ENCODE measurements at places on chromosomes 7 and 10.

DNA sequence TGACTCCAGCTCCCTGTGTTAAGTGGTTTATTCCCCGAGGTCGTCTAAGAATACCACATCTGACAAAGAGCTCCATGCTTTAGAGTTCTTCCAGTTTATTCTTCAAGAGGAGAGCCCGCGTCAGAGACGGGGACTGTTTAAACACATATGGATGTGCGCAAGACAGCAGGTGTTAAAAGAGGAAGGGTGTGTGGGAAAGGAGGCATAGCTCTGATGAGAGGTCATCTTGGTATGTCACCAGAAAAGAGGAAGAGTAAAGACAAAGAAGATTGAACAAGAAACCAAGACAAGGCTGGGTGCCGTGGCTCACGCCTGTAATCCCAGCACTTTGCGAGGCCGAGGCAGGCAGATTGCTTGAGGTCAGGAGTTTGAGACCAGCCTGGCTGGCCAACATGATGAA is 258.7 kb downstream of the CCDC3 start:
- DNase-seq = no peak

GRCh38 chr10:103769176-103769575 is 86.2 kb downstream of the SH3PXD2A start:
- DNase-seq = no peak

DNA sequence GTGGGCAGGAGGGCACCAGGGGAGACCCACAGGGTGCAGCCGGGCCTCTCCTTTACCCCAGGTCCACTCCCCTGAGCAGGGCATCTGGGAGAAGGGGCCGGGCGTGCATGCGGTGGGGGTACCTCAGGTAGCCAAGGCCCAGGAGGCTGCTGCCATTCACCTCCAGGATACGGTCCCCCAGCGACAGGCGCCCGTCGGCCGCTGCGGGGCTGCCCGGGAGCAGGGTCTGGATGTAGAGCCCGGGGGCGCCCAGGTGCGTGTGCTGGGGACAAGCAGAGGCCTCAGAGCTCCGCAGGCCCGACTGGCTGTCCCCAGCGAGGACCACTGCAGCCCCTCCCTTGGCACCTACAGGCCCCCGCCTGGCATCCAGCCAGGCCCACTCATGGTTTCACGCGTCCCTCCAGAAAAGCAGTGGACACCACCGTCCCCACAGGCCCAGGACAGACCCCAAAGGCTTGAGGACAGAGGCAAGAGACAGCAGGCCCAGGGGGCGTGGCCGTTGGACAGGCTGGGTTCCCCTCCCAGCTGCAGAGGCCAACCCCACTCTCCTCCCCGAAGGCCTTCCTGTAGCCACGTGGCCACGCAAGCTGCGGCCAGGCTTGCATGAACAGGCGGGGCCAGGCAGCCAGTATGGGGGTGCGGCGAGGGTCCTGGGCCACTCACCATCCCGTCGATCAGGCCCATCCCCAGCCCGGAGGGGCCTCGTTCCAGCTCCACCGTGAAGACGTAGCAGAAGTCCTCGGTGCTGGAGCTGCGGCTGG is 24.3 kb downstream of the AP5Z1 start:
- DNase-seq = no peak

DNA sequence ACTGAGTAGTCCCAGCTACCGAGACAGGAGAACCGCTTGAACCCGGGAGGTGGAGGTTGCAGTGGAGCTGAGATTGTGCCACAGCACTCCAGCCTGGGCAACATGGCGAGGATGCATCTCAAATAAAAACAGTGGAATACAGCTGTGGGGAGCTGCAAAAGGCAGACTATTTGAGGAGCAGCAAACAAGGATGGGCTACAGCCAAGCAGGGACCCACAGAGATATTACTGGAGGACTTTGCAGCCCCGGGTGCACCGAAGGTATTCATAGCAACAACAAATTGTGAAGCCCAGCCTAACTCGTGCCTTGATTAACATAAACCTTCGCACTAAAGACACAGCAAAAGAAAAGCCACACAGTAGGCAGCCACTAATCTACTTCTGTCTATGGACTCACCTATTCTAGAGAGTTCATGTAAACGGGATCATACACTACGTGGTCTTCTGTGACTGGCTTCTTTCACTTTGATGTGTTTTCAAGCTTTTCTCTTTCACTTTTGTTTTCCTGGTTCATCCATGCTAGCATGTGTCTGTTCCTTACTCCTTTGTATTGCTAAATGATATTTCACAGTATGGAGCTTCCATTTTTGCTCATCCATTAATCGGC is 34.0 kb downstream of the PODXL start:
- DNase-seq = no peak

- no peak for DNase-seq
These were observed 69.1 kb upstream of the PTER start for GRCh38 chr10:16367621-16368292.

GRCh38 chr7:17855202-17855601 is 85.1 kb downstream of the SNX13 start:
- no peak for DNase-seq

GRCh38 chr10:33335801-33336581 is 1.5 kb upstream of the NRP1 start:
- no peak for DNase-seq

DNA sequence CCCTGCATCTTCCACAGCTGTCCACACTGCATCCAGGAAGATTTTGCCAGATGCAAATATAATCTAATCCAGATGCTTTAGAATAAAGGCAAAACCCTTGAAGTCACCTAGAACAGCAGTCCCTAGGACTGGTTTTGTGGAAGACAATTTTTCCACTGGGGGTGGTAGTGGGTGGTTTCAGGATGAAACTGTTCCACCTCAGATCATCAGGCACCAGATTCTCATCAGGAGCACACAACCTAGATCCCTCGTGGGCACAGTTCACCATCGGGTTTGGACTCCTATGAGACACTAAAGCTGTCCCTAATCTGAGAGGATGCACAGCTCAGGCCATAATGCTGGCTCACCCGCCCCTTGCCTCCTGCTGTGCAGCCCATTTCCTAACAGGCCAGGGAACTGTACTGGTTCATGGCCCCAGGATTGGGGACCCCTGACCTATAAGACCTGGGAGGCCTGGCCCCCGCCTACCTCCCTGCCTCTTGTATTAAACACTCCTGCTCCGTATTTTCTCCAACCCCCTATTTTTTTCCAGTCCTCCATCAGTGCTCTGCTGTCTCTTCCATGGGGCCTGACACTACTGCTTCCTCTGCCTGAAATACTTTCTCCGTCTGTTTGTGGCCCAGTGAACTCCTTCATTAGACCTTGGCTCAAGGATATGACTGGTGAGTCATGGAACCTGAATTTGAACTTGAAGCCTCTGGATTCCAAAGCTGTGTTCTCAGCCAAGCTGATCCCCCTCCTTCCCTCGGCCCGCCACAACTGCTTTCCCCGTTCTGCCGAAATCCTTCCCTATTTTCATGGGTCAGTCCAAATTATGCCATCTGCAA is 79.9 kb upstream of the RHEB start:
- no peak for DNase-seq

GRCh38 chr10:58514111-58514770 is 1.6 kb downstream of the BICC1 start:
- no peak for DNase-seq

- DNase-seq = no peak
These were observed 21.7 kb upstream of the BTBD16 start for GRCh38 chr10:122249303-122249850.

DNA sequence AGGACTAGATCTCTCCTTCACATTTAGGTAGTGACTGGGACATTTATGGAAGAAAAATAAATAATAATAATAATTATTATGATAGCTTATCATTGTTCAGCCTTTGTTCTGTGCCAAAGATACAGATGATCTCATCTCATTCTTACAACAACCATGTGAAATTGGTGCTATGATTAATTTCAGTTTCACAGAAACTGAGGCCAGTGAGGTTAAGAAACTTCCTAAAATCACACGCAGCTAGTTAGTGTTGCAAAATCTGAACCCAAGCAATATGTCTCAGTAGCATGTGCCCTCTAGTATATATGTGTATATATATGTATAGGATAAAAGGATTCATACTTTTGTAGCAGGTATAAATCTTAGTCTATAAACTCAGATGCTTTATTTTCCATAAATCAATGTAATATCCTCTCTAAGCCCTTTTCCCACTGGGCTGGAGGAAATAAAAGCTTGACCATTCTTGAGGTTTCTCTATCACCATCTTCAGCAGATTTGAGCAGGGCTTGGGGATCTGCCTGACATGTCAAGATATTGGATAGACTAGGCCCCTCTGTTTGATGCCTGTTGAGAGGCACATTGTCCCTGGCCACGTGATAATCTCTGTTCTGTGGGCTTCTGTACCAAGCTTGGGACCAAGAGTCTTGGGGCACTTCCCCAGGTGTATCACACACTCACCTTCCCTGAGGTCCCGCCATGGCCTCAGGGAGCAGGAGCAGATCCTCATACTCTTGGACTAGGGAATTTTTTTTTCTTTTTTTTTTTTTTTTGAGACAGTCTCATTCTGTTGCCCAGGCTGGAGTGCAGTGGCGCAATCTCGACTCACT is 172.6 kb upstream of the NRP1 start:
- DNase-seq = no peak

GRCh38 chr7:123498601-123499000 is 35.8 kb downstream of the IQUB start:
- no peak for DNase-seq

DNA sequence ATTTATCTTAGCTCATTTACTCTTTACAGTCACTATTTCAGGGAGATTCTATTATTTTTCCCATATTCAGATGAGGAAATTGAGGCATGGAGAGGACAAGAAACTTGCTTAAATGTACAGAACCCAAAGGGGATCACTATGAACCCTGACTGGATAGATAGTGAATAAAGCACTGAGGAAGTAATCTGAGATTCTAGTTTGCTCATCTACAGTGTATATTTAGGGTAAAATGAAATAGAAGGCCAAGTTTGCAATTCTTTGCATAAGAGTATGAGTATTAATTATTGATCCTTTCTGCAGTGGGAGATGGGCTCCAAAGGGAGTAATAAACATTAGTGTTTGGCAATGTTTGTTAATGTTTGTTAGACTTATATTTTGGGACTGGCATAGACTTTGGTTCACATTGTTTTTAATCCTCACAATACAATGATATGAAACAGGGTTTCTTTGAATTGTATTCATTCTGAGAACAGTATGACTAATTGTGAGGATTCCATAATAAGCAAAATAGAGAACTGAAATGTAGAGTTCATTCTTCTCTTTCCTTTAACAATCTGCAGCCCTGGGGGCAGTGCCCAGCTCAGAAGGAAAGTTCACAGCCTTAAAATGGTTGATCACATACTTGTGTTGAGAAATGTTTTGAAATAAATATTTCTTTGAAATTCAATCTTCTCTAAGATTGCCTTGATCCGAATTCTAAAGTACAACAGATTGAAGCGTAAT is 131.0 kb upstream of the ZNF804B start:
- DNase-seq = no peak

- no peak for DNase-seq
These were observed 55.8 kb downstream of the CDHR3 start for GRCh38 chr7:106018566-106019469.

DNA sequence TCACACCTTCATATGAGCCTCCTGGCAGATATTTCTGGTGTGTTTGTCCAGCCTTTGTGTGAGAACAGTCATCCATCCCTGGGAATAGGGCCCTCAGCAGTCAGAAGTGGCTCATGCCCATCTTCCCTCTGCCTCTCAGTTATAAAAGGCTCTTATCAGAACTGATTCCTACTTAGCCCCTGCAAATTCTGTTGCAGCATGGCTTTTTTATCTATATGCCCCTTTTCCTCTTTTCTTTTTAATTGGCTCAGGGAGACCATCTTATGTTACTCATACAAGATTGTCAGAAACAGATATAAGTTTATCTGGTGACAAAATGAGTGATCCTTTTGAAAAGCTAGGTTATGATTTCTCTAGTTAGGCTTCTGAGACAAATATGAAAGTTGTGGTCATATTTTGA is 194.1 kb downstream of the CREB5 start:
- no peak for DNase-seq

- no peak for DNase-seq
These were observed 5.7 kb upstream of the WDR86 start for GRCh38 chr7:151415375-151416105.

- peak; percentile 61 for DNase-seq
These were observed 330.8 kb downstream of the PTEN start for GRCh38 chr10:88194041-88194887.

DNA sequence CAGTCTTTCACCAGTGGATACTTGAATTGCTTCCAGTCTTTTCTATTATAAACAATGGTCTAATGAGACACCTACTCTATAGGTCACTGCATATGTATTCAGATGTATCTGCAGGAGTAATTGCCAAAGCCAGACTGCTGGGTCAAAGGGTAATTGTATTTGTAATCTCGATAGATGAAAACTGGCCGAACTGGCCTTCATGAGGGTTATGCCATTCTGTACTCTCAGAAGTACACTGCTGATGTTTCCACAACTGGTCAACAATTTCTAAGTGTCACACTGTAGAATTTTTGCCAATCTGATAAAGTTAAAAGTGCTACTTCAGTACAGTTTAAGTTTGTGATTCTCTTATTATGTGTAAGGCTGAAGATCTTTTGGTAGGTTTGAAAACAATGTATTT is 64.6 kb downstream of the JAZF1 start:
- no peak for DNase-seq

DNA sequence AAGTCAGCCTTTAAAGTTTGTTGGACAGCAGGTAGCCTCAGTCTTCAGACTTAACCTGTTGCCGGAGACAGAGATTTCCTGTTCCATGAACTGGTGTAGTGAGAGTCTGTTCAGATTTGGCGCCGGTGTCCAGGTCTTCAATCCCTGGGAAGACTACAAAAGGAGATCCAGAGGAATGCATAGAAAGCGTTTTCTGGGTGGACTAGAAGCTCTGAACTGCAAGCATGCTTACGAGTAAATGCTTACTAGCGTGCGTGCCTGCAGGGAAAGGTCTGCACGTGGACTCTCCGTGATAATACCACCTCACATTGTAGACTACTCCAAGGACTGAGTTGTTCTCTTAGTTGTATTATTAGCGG is 878 bp downstream of the GLRX3 start:
- no peak for DNase-seq

GRCh38 chr7:115980159-115980558 is 50.4 kb downstream of the TFEC start:
- DNase-seq = no peak

- DNase-seq = peak; percentile 10
These were observed 336.7 kb upstream of the KLF6 start for GRCh38 chr10:4121502-4122380.

- DNase-seq = no peak
These were observed 49.3 kb upstream of the DAGLB start for GRCh38 chr7:6496842-6497636.

DNA sequence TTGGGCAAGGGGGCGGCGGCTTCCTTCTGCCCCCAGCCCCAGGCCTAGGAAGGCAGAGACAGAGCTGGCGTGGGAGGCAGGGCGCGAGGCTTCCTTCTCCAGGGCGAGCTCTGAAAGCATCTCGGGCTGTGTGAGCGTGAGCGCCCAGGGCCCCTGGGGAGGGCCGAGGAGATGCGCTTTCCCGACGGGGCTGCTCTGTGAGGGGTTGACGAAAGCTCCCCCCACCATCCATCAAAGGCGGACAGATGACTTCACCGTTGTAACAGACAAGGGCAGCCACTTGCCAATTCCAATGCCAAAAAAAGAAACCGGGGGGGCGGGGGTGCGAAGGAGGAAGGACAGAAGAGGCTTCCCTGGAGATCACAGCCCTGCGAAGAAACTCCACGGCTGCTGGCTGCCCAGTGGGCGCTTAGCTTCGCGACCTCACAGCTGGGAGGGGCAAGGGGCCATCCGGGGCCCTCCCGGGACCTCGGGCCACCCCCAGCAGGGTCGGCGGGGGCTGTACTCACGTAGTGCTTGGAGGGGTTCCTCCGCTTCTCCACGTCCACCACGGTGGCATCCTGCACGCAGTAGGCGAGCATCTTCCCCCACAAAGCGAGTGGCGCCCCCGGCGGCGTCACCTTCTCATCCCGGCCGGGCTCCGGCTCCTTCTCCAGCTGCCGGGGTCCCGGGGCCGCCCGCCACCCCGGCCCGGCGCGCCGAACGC is 537 bp downstream of the SH3PXD2A start:
- DNase-seq = no peak
